Mesenchymal stem cell (in vitro differentiated cells and primary cell): ENCODE measurements at places on chromosomes 3 and 15.

DNA sequence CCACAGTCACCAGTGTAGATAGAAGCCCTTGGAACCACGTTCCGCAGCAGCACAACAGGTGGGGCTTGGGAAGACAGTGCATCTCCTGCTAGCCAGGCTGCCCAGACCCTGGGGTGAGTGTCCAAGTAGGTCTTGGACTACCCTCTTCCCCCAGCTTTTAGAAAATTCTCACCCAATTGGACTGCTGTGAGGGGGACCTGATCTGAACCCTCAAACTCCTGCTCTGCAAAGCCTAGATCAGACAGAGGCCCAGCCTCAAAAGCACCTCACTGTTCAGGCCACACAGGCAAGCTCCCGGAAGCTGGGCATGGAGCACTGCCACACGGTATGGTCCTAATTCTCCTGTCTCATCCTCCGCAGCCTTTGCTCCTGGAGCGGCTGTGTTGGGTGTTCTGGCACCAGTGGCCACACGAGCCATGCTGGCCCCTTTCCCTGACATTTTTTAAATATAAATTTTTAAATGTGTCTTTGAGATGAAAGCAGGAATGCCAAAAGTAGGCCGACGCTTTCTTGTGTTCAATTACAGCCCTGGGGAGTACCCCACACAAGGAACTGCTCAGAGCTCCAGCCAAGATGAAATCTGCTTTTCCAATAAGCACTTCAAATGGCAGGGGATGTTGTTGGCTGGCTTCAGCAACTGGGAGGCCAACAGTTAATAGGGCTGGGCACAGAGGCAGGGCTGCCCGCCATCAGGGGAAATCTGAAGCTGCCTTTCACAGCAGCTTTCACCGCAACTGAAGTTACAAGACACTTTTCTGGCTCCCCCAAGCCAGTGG is 40.9 kb downstream of the CPN2 start:
- DNase-seq: no peak

DNA sequence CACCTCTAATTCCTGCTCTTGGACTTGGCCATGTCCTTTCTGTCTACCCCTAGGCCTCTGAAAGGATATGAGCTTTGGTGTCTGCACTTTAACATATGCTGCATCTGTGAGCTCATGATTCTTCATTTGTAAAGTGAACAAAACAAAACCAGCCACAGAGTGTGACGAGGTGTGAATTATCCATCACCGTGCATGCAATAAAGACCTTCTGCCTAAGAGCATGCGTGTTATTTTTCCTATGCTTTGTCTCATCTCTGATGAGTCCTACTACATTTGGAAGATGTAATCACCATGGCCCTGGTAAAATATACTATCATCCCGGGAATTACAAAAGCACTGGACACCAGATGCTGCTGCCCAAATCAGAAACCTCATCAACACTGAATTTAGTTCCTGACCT is 103.5 kb upstream of the KCNAB1 start:
- DNase-seq: no peak

GRCh38 chr3:150135287-150135721 is 164.6 kb upstream of the PFN2 start:
- peak; percentile 83 for DNase-seq

- DNase-seq: no peak
Observed at GRCh38 chr3:194474675-194475074, 12.1 kb downstream of the ATP13A3 start.

DNA sequence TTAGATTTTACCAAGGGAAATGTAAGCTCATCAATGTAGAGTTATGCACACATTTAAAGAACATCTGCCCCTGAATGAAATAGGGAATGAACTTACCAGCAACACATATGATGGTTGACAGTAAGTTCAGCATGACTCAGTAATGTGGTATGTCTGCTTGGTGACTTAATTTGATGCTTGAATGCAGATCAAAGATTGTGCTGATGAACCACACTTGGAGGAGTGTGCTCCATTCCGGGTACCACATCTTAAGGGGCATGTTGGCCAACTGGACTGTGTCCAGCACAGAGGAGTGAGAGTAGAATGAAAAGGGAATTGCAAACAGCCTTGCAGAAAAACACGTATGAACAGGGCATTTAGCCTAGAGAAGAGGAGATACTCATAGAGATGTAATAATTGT is 171.0 kb upstream of the RARB start:
- DNase-seq: peak; percentile 14

- peak; percentile 81 for DNase-seq
Observed at GRCh38 chr3:150391161-150391560, 16.9 kb upstream of the TSC22D2 start.

GRCh38 chr3:45986303-45986982 is 9.2 kb downstream of the FYCO1 start:
- DNase-seq: peak; percentile 91

DNA sequence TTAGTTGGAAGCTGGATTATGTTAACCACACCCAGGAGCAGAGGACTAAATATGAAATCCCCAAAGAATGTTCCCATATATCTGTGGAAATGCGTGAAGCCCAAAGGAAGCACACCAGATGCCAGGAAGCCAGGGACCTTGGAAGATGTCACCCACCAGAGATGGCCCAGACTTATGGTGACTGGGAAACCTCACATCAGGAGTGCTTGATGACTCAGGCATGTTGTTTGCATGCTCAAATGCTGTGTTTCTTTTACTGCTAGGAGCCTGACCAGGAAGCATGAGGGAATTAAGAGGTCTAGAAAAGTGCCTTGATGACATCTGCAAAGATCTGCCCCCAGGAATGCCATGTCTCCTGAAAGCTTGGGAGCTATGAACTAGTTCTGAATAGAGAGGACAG is 109.0 kb upstream of the SLC2A2 start:
- DNase-seq: peak; percentile 80

DNA sequence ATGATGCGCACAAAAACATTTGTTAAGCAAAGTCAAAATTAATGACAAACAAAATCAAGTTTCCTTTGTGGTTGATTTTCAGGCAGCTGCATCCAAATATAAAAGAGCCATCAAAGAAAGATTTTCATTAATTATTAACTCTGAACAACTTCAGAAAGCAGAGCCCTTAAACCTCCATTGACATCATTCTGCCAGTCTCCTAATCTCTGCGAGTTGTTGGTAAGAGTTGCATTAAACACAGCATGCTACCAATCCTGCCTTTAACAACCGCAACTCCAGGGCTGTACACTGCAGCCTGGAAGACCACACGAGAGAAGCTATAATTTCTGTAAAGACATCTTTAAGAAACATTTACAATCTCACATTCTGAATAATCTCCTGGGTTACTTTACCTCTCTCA is 204.6 kb downstream of the NR2F2 start:
- no peak for DNase-seq

DNA sequence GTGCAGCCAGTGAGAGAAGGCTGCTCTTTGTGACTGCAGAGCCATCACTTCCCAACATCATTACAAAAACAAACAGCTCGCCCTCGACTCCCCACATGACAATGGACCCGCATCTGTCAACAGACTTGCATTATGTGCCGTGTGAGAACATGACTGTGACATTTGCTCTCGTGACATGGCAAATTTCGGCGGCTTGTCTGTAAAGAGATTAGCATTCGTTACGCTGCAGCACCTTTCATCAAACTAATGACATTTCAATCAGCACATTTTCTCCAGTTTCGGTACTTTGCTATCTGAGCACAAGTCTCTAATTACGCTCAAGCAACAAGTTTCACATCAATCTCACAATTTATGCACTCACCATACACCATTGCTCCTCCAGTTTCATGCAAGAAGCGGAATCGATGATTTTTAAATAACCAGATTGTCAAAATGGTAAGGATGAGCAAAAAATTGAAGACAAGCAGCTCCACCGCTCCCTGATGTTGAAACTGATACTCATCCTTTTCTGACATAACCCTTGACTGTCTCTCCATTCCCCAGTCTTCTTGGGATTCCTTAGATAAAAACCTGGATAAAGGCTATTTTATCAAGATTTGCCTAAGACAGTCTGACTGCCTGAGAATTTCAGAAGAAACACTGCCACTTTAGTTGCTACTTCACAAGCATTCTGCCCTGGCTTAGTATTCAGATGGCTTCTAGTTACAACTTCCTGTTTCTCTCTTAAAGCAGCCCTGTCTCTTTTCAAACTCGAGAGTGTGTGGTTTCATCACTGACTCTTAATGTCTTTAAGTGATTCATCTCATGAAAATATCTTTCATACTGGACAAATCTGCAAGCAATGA is at the start of gene SLC9A9:
Gene SLC9A9 (minus strand): TSS at position 682 of the 845 bp plus-strand sequence. CDS start 146 bp downstream, at position 536.
- DNase-seq: peak; percentile 75

DNA sequence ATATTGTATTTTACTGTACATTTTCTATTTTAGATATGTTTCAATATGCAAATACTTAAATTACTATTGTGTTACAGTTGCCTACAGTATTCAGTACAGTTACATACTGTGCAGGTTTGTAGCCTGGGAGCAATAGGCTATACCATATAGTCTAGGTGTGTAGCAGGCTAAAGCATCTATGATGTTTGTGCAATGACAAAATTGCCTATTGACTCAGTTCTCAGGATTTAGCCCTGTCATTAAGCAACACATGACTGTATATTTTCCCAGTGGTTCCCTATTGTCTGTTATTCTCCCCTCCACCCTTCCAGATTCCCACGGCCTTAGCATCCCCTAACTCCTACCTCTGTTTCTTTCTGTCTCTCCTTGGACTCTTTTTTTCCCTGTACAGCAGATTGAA is 10.7 kb downstream of the MOBP start:
- DNase-seq: no peak

DNA sequence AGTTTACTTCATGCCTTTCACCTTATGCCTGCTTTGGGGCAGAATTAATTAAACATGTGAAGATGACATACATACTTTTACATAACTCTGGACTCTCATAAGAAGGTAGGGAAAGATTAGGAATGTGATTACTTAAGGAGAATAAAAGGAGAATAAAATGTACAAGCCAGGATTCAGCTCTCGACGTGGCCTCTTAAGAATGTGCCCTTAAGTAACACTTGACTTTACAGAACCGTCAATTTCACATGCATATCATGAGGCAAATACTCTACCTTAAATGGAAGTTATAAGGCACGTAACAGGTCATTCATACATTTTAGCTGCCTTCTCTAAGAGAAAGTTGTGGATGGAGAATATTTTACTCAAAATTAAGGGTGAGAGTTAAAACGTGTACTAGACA is 263.7 kb upstream of the LMCD1 start:
- no peak for DNase-seq

DNA sequence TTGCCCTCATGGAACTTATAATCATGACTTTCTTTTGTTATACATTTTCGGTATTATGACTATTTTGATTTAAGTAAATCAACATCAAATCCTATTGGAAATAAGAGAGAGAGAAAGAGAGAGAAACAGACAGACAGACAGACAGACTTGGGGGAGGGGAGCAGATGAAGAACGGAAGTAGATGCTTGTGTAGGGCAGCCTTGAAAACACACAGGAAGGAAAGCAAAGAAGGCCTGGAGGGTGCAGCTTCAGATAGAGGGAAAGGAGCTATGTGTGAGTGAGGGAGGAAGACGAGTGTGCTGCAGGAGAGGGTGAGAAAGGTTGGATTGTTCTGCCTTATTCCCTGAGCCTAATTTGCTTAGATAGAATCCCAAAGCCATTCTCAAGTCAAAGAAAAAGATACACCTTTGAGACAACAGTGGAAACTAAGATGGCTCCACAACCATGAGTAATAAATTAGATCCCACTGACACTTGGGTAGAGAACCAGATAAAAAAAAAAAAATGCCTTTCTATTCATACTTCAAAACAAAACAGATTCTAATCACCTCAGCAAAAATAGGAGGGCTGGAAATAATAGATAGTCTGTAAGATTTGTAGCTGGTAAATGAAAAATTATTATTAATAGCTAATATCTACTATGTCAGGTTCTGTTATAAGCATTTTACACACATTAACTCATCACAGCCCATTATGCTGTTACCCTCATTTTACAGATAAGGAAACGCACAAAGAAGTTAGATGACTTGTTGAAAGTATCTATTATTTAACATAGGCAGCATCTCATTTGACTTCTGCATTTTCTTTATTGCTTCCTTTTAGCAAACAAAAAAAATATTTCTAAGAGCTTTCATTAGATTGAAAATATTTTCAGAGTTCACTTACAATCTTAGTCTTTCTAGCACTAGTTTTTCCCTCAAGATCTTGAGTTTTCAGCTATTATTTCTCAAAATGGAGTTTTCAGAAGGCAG is 214.1 kb downstream of the TNIK start:
- no peak for DNase-seq

GRCh38 chr3:97935842-97936241 is 36.4 kb downstream of the RIOX2 start:
- no peak for DNase-seq
